ENCODE measurements at places on chromosomes 4 and X.

DNA sequence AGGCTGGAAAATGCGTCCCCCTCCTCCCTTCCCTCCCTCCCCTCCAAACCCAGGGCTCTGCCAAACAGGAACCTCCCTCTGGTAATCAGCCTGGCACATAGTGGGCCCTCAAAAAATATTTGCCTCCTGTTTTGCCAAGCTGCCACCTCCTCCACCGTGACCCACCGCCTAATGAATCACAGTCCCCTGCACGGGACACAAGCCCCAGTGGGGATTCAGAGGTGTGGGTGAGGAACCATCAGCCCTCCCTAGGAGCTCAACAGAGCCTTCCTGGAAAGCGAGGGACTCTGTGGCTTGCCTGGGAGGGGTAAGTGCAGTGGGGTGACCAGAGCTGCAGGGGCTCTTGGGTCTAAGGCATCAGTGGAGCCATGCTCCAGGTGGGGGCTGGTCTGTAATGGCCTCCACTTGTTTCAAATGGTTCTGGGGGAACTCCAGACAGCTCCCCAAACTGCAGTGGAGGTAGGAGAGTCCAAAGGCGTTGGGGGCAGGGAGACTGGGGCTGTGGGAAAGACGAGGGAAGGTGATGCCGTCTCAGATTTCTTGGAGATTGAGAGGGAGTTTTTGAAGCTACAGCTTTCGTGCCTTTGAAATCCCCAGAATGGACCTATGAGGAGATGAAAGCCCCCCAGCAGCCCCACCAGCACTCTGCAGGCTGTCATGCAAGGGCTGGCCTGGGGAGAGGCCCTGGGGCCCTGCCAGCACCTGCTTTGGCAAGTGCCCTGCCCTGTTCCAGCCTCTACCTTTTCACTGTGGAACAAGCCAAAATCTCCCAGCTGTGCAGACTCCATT lies 1.0 kb upstream of the PPP2R2C start:
- no peak for DNase-seq

- no peak for DNase-seq
Observed at GRCh38 chr4:67052814-67053675, 492.3 kb downstream of the CENPC start.

DNA sequence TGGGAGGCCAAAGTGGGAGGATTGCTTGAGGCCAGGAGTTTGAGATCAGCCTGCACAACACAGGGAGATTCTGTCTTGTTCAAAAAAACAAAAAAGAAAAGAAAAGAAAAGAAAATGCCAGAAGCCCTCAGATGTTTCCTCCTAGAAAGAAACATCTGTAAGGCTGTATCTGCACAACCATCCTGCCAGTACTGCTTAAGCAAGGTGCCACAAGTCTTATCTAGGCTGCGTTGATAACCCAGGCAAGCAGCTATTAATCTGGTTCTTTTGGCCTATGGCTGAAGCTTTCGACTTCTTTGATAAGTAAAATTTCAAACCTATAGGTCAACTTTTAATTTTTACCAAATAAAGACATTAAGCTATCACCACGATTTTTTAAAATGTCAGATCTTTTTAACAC lies 3.1 kb downstream of the COX18 start:
- DNase-seq: no peak

DNA sequence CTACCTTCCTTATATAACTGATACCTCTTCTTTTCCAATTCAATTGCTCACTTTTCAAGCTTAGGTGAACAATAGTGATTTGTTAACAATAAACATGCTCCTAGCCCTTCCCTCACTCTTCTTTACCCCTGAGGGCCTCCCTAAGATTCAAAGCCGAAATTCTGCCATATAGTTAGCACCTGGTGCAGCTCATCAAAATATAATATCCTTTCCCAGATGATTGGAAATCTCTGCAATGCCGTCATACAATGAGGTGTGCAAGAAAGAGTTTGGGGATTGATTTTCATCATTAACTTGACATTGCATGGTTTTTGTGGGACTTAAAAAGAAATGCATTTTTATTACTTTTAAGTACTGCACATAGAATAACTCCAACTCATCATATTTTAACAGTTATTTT lies 95.3 kb downstream of the HDAC8 start:
- no peak for DNase-seq

GRCh38 chr4:184329659-184330400 lies 112.2 kb upstream of the ENPP6 start:
- no peak for DNase-seq

DNA sequence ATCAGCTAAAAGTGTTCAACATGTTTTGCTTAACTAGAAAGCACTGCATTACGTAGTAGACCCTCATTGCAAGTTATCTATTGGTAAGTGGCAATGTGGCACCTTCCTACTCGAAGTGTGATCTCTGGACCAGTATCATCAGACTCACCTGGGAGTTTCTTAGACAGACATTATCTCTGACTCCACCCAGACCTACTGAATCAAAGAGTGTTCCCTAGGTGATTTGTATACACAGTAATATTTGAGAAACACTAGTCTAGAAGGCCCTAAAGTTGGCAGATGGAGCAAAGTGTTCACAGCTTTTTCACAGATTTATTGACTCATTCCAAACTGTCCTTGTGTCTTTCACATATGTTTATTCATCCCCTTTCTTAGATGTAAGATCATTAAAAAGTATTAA lies 35.7 kb downstream of the SHROOM4 start:
- no peak for DNase-seq

GRCh38 chrX:113726466-113726865 lies 857.4 kb upstream of the HTR2C start:
- DNase-seq: no peak

DNA sequence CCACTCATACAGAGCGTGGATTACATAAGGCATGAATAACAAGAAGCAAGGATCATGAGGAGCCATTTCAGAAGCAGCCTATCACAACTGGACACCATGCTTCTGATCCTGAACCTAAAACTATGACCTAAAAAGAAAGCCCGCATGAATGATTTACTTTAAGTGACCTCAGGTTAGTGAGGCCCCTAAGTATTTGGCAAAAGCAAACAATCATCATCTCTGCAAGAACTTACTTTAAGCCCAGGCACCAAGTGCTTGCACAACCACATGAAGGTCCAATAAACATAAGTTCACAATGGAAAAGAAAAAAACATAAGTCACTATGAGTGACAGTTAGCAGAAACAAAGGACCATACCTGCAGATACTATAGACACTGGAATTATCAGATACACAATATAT lies 7.9 kb upstream of the MBTPS2 start:
- no peak for DNase-seq

DNA sequence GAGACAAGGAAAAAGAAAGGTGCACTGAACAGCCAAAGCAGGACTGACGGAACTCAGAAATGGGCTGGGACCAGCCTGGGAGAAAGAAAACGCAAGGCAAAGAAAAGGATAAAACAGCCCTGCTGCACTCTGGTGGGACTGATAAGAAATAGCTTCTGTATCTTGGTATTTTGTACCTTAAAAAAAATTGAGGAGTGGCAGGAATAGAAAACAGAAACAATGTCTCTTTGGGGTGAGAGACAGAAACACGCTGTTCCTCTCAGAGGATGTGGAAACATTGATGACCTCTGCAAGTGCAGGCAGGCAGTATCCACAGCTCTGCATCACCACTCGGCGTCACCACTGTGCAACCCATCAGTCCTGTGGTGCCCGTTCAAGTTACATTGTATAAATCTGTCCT lies 152.5 kb upstream of the SPRY1 start:
- no peak for DNase-seq

Measured in fibroblast of skin of left quadriceps (primary cell).